Fibroblast of lung (primary cell): ENCODE measurements at places on chromosomes 12 and 14.

GRCh38 chr12:84913129-84913515, 523 bp upstream of the SLC6A15 start:
- peak; percentile 1 for DNase-seq

- no peak for DNase-seq
These were observed 120.7 kb upstream of the PTPRB start for GRCh38 chr12:70757830-70758493.

- DNase-seq = no peak
These were observed 702.7 kb downstream of the TMTC2 start for GRCh38 chr12:83389237-83389996.

DNA sequence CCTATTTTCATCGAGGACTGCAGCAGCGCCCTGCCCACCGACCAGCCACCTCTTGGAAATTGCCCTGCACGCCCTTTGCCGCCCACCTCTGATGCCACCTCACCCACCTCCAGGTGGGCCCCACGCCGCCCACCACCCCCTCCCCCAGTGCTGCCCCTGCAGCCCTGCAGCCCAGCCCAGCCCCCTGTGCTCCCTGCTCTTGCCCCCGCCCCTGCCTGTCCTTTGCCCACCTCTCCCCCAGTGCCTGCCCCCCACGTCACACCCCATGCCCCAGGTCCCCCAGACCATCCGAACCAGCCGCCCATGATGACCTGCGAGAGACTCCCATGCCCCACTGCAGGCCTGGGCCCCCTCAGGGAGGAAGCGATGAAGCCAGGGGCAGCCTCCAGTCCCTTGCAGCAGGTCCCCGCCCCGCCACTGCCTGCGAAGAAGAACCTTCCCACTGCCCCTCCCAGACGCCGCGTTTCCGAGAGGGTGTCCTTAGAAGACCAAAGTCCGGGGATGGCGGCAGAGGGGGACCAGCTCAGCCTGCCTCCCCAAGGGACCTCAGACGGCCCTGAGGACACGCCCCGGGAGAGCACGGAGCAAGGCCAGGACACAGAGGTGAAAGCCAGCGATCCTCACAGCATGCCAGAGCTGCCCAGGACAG, 96.5 kb downstream of the LGMN start:
- DNase-seq = no peak

DNA sequence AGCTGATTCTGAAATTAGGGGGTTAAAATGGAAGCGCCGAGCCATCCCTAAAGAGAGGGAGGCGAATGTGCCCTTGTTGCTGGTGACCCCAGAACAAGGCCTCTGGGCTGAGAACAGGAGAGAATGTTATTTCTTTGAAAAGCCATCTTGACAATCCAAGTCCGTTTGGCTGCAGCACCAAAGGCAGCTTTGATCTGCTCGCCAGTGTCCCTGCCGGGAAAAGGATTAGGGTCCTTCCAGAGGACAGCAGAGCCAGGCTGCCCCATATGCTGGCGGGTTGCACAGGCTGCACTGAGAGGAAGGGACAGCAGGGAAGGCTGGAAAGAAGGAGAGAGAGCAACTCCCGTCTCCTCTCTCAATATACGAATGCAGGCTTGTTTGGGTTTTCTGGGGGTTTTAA, 141.7 kb downstream of the TMEM132C start:
- DNase-seq = no peak

- DNase-seq = no peak
These were observed 4.7 kb downstream of the PIGH start for GRCh38 chr14:67595392-67595791.

DNA sequence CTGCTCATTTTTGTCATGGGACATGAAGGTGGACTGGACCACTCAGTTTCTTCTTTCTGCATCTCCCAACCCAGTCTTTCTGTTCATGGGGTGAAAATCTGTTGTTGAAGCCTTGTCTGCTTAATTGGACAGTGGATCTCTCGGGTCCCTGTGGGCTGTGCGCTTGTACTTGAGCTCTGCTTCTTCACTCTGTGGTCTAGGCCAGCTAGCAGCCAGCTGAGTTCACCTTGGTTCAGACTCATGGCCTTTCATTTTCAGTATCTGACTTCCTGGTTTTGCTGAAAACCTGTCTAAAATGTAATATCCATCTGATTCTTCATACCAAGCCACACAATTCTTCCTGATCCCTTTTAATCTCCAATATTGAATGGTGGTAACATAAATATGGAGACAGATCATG, 117.2 kb downstream of the LRRK2 start:
- DNase-seq = no peak

GRCh38 chr14:95614349-95614748, 71.9 kb upstream of the TCL1B start:
- DNase-seq = no peak

DNA sequence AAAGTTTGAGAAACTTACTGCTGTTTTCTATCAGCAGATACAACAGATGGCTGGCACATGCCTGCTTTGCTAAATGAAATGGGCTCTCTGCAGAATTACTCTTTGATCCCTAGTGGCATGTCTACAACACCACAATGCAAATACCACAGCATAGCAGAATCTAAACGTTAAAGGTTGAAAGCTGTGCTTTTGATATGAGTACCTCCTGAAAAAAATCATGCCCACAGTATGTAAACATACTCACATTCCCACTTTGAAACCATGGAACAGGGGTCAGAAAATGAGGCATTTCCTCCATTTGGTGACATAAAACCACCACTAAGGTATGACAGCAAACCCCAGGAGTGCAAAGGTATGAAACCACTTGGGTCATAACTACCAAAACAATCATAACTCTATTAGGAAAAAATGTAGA, 7.5 kb downstream of the WIF1 start:
- no peak for DNase-seq

- DNase-seq = peak; percentile 63
These were observed at the start of gene NRIP2 for GRCh38 chr12:2834581-2835491. Gene NRIP2 (minus strand): TSS chr12:2835035. CDS start chr12:2834983, 52 bp downstream.

- no peak for DNase-seq
These were observed 352.1 kb downstream of the ATP23 start for GRCh38 chr12:58293308-58293982.

- peak; percentile 94 for DNase-seq
These were observed 234.7 kb downstream of the CCDC91 start for GRCh38 chr12:28424965-28425364.

- no peak for DNase-seq
These were observed 191.4 kb downstream of the TTC7B start for GRCh38 chr14:90624732-90625400.
